NCI-H1092 (cell line): ENCODE measurements at places on chromosomes 11 and 22.

DNA sequence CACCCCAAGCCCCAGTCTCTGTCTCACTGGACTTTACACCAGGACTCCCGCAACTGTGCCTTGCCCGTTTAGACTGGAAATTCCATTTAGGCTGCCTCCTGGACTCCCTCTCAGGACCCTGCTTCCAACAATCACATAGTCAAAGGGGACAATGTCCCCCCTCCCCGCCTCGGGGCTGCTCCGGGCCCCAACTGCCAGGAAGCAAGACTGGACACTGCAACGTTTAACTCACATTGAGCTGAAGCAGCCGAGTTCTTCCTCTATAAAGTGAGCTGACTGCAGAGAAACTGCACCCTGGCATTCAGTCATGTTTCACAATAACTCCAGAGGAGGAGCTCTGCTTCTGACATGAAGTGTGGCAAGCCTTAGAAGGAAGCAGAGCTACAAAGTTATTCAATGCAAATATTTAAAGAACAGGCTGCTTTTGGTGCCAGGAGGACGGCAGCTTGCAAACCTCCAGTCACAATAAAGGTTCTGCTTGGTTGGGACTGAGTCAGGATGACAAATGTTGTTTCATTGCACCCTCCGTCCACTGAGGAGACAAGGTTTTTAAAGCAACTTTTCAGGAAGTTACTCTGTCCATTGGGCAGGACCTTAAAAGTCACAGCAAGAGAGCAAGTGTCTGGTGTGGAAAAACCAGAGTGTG, 19.9 kb downstream of the PACSIN2 start:
- DNase-seq: no peak

- no peak for DNase-seq
Observed at GRCh38 chr11:88363648-88364065, 26.1 kb upstream of the CTSC start.

DNA sequence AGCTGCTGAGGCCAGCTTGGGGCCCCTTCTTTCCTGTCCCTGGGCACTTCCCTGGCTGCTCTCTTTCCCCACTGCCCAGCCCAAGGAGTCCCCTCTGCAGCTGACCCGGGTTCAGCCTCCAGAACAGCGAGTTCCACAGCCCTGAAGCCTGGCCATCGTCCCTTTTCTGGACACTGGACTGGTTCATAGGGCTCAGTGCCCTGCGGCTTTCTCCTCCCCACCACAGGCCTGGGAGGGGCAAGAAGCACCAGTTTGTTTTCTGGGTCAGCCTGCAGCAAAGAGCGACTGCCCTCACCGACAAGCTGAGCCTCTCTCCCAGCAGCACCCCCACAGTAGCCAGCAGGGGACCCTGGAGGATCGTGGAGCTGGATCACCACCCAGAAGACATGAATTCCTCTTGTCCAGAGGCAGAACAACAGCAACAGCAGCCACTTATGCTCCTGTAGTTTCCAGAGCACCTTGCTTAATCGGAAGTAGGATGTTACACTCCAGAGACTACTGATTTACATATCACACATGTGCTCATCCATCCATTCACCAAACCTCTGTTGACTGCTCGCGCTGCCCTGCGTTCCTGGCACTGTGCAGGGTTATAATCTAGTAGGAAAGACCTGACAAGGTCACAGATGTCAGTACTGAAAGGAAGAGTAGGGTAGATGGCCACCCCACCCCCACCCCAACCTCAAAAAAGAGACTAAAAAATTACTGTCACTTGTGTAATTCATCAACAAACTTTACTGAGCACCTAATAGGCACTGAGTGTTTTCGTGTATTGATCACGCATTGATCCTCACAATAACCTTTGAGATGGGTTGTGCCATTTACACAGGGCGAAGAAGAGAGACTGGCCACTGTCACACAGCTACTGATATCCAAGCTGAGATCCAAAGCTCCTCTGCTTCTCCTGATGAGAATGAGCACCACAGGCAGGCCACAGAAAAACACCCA, 13.0 kb upstream of the CXCR5 start:
- DNase-seq: no peak

- DNase-seq: no peak
Observed at GRCh38 chr11:19939415-19939929, 220.8 kb downstream of the DBX1 start.

- no peak for DNase-seq
Observed at GRCh38 chr11:92981508-92982043, 12.1 kb downstream of the MTNR1B start.

- peak; percentile 30 for DNase-seq
Observed at GRCh38 chr22:34414467-34415440, 494.5 kb upstream of the LARGE1 start.
